CD4-positive, alpha-beta T cell (primary cell): ENCODE measurements at places on chromosomes 5 and 9. TPM values are rescaled to one million over a fixed set of nuclear protein-coding genes. Genes with fewer than 3 reads are reported as not detected.

TSSK1B gene
- total RNA-seq, result not detected

- H3K4me3 ChIP-seq, result no peak overlapping the region
- no peak for DNase-seq
- H3K36me3 ChIP-seq, result no peaks in the 10 kb centered on the region
- H3K4me1 ChIP-seq, result no peaks in the 10 kb centered on the region
These were observed 234.6 kb downstream of the GABRB2 start for GRCh38 chr5:161311965-161312364.

DNA sequence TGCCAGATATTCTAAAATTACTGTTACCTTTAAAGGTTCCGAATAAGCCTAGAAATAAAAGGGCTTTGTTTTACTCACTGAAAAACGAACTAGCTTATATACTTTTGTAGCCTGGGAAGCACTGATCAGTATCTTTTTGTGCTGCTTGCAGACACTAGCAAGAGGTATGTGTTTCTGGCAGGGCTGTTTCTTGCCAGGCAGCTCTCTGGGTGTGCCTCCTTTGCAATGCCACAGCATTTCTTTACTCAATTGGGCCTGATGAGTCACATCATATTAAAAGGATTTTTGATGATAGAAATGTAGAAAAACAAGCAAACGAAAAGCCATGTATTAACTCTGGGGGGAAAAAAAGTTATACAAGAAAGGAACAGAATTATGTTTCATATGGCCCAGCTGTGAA, 35.6 kb downstream of the CD180 start:
- peaks cover 84% of the 10 kb centered on the region for H3K4me1 ChIP-seq
- H3K36me3 ChIP-seq, result peaks cover 32% of the 10 kb centered on the region
- no peaks in the 10 kb centered on the region for H3K27me3 ChIP-seq
- peak overlapping the region; percentile 6 for H3K4me3 ChIP-seq

SMIM33 gene
- total RNA-seq, result 0.08 TPM

C5orf22 gene
- total RNA-seq, result 12.3 TPM

PCDHA10 gene
- not detected for total RNA-seq

SPATA31D4 gene
- total RNA-seq, result not detected

GRCh38 chr9:7108936-7109335, 351.2 kb downstream of the KDM4C start:
- DNase-seq, result no peak
- H3K36me3 ChIP-seq, result peaks cover 28% of the 10 kb centered on the region
- no peaks in the 10 kb centered on the region for H3K4me1 ChIP-seq
- H3K4me3 ChIP-seq, result no peak overlapping the region
- no peak overlapping the region for H3K27ac ChIP-seq
